ENCODE measurements at places on chromosomes 11 and 22.

GRCh38 chr22:43376765-43377547 lies 33.8 kb upstream of the SCUBE1 start:
- peaks cover 57% of the 10 kb centered on the region for H3K27me3 ChIP-seq
- H3K36me3 ChIP-seq: no peaks in the 10 kb centered on the region
- no peak overlapping the region for H3K27ac ChIP-seq
- H3K4me1 ChIP-seq: peaks cover 17% of the 10 kb centered on the region
- no peak for DNase-seq
- no peak overlapping the region for H3K4me3 ChIP-seq

GRCh38 chr11:114668109-114668508 lies 10.2 kb upstream of the NXPE2 start:
- no peak overlapping the region for H3K4me3 ChIP-seq
- H3K27me3 ChIP-seq: no peaks in the 10 kb centered on the region
- no peaks in the 10 kb centered on the region for H3K36me3 ChIP-seq
- no peak for DNase-seq
- no peak overlapping the region for H3K27ac ChIP-seq
- H3K4me1 ChIP-seq: no peaks in the 10 kb centered on the region

DNA sequence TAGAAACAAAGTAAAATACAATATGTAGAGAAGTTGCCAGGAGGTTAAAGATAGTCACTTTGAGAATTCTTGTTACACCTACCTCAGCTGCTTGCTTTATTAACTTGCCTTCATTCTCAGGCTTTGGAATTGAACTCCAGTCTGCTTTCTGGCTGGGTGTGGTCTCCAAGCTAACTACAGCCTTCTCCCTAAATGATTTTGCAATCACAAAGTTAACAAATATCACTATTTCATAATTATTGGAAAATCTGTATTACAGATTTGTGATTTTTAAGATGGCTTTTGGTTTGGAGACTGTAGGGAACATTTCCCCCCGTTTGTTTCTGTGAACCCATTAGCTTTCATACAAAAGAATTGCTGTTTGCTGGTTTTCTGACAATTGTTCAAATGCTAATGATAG lies 2.2 kb downstream of the PLAAT5 start:
- H3K4me1 ChIP-seq: peaks cover 36% of the 10 kb centered on the region
- DNase-seq: no peak
- peak overlapping the region; percentile 81 for H3K27ac ChIP-seq
- H3K27me3 ChIP-seq: no peaks in the 10 kb centered on the region
- no peaks in the 10 kb centered on the region for H3K36me3 ChIP-seq

DNA sequence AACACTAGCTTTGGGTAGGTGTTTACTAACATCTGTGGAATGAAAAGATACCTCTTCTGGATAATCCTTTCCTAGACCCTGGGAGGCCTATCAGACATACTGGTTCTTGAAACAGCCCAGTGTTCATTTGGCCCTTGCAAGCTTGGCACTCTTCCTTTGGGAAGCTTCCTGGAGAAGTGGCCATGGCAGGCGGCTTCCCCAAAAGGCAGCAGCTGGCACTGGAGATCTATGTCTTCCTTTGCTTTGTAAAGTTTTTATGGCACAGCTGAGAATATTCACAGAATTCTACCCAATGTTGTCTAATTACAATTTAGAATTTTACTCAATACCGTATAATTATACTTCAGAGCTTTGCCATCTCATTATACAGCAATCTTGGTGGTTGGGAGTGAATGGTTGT lies 199.2 kb upstream of the C11orf87 start:
- no peaks in the 10 kb centered on the region for H3K4me1 ChIP-seq
- no peaks in the 10 kb centered on the region for H3K36me3 ChIP-seq
- no peak overlapping the region for H3K27ac ChIP-seq
- DNase-seq: no peak

DNA sequence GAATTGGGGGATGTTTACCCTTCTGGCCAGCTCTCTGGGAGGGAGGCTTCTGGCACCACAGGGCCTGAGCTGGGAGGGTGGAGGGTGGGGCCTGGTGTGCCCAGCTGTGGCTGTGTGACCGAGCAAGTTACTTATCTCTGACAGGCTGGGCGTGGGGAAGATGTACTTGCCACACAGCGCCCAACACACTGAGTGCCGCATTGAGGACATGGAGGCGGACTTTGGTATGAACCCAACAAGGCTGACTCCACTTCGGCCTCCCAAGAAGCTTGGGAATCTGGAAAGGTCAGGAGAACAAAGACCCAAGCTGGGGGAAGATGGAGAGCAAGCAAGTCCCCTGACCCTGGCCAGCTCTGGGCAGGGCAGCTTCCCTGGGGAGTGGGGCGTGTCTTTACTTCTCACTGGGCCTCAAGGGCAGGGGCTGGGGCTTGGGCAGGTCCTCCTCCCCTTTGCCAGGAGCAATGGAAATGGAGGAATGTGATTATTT lies 2.4 kb upstream of the MGAT3 start:
- peaks cover 41% of the 10 kb centered on the region for H3K27me3 ChIP-seq
- no peak overlapping the region for H3K4me3 ChIP-seq
- peaks cover 15% of the 10 kb centered on the region for H3K4me1 ChIP-seq
- peak overlapping the region; percentile 26 for H3K27ac ChIP-seq
- H3K36me3 ChIP-seq: no peaks in the 10 kb centered on the region

DNA sequence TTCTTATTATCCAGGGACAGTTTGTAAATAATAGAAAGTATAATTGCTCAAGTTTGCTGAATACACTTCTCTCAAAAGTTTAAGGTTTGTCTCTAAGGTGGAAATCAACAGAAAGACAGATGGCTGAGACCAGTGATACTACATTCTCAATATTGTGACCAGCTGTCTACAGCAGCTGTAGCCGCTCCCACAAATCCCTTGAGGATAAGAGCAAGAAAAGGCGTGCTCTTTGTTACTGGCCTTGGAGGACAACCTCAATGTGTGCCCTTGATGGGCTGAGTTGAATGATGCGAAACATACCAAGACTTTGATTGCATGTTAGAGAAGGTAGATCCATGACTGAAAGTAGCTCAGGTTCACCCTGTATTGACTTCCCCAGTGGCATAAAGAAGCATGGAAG lies 6.1 kb downstream of the OR6M1 start:
- DNase-seq: no peak
- H3K27me3 ChIP-seq: no peaks in the 10 kb centered on the region
- H3K4me3 ChIP-seq: no peak overlapping the region
- H3K4me1 ChIP-seq: no peaks in the 10 kb centered on the region

GRCh38 chr11:18548001-18548400 lies 21.3 kb upstream of the TSG101 start:
- no peak overlapping the region for H3K27ac ChIP-seq
- H3K4me1 ChIP-seq: no peaks in the 10 kb centered on the region
- H3K4me3 ChIP-seq: no peak overlapping the region
- H3K36me3 ChIP-seq: no peaks in the 10 kb centered on the region

DNA sequence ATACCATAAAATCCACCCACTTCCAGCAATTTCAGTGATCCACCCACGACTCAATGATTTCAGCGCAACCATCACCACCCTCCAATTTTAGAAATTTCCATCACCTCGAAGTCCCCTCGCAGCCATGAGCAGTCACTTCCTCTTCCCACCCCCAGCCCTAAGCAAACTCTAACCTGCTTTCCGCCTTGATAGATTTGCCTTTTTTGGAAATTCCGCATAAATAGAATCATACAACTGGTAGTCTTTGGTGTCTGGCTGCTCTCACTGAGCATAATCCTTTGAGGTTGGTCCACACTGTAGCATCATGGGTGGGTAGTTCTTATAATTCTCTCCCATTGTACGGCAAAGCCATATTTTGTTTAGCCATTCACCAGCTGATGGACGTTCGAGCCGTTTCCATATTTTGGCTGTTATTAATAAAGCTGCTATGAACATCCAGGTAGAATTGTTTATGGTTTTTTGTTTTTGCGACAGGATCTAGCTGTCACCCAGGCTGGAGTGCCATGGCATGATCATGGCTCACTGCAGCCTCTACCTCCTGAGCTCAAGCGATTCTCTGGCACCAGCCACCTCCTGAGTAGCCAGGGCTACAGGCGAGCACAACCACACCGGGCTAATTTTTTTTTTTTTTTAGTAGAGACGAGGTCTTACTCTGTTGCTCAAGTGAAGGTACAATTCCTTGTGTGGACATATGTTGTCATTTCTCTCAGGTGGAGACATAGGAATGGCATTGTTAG lies 16.0 kb downstream of the PIM3 start:
- DNase-seq: no peak
- no peaks in the 10 kb centered on the region for H3K36me3 ChIP-seq

- H3K36me3 ChIP-seq: no peaks in the 10 kb centered on the region
- peaks cover 19% of the 10 kb centered on the region for H3K27me3 ChIP-seq
- peaks cover 33% of the 10 kb centered on the region for H3K4me1 ChIP-seq
- no peak overlapping the region for H3K27ac ChIP-seq
Observed at GRCh38 chr22:39215426-39216142, 29.2 kb downstream of the PDGFB start.

- DNase-seq: no peak
- H3K4me1 ChIP-seq: no peaks in the 10 kb centered on the region
- peak overlapping the region; percentile 94 for H3K27ac ChIP-seq
- peak overlapping the region; percentile 60 for H3K4me3 ChIP-seq
Observed at GRCh38 chr11:128522943-128523518, 64.3 kb downstream of the ETS1 start.

DNA sequence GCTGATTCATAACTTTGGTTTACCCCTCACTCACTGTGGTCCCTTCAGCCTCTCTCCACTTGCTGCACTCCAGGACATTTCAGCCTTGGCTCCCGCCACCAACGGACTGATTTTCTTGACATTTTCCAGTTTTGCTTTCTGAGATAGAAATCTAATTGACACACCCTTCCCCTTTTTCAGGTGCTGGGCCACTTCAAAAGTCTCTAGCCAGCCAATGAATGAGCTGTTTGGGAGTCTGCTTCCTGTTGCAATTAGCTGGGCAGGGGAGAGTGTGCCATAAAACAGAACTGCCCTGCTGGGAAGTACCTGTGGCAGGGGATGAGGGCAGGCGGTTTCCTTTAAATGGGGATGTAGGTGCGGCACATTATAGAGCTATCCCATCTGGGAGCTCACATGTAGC lies 21.1 kb upstream of the PLET1 start:
- H3K27me3 ChIP-seq: no peaks in the 10 kb centered on the region
- no peak overlapping the region for H3K4me3 ChIP-seq
- no peaks in the 10 kb centered on the region for H3K36me3 ChIP-seq

- no peaks in the 10 kb centered on the region for H3K36me3 ChIP-seq
- no peaks in the 10 kb centered on the region for H3K27me3 ChIP-seq
- DNase-seq: no peak
- H3K27ac ChIP-seq: no peak overlapping the region
- H3K4me1 ChIP-seq: no peaks in the 10 kb centered on the region
Observed at GRCh38 chr11:94376841-94377240, 24.4 kb downstream of the GPR83 start.

DNA sequence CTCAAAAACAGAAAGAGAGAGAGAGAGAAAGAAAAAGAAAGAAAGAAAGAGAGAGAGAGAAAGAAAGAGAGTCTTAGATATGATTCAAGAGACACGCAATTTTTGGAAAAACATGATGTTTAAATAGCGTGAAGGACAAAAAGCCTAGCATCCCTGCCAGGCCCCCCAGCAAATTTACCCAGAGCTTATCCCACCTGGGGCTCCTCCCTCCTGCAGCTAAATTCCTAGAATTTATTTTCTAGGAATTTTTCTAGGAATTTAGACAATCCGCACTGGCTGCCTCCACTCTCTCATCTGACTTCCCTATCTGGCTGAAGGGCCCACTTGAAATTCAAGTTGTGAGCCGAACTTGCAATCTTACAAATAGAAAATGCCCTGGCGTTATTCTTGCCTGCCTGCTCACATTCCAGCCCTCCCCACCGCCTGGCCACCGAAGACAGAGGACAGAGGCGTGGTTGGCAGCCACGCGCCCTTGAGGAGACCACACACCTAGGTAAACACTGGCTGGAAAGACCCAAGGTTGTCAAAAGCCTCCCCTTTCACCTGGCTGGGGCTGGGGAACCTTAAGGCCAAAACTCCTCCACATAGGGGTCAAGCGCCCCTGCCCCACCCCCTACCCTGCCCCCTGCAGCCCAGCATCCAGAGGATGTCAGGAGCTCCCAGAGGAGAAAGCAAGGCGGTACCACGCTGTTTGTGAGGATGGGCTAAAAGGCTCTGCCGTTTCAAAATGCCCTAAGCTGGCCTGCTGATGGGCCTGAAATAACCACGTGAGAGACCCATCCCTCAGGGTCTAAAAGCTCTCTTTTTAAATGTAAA lies 42.2 kb downstream of the AHNAK start:
- no peaks in the 10 kb centered on the region for H3K27me3 ChIP-seq
- peak overlapping the region; percentile 94 for H3K27ac ChIP-seq
- H3K4me3 ChIP-seq: no peak overlapping the region

GRCh38 chr11:69969890-69970784 lies 108.0 kb upstream of the ANO1 start:
- H3K4me3 ChIP-seq: no peak overlapping the region
- H3K27me3 ChIP-seq: no peaks in the 10 kb centered on the region
- no peak overlapping the region for H3K27ac ChIP-seq
- H3K4me1 ChIP-seq: no peaks in the 10 kb centered on the region
- no peak for DNase-seq

DNA sequence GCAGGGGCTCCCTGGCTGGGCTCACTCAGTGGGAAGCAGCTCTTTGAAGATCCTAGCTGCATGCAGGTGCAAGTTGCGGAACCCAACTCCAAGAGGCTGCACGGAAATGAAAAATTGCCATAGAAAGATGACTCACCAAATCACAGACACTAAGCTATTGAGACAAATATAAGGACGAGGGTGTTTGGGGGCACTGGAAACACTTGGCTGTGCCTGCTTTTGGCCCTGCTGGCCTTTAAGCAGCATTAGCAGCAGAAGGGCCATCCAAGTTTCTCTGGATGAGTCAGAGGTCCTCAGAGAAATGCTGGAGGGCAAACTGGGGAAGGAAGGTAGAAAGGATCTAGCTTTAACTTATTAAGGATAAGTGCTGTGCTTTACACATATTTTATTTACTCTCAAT lies 282.3 kb downstream of the KIRREL3 start:
- no peaks in the 10 kb centered on the region for H3K4me1 ChIP-seq
- H3K4me3 ChIP-seq: no peak overlapping the region
- H3K27ac ChIP-seq: no peak overlapping the region
- no peaks in the 10 kb centered on the region for H3K27me3 ChIP-seq

GRCh38 chr11:111945198-111945597 lies 8.1 kb downstream of the DIXDC1 start:
- H3K27me3 ChIP-seq: no peaks in the 10 kb centered on the region
- H3K4me1 ChIP-seq: no peaks in the 10 kb centered on the region
- no peak overlapping the region for H3K4me3 ChIP-seq
- no peak for DNase-seq
- H3K36me3 ChIP-seq: no peaks in the 10 kb centered on the region

DNA sequence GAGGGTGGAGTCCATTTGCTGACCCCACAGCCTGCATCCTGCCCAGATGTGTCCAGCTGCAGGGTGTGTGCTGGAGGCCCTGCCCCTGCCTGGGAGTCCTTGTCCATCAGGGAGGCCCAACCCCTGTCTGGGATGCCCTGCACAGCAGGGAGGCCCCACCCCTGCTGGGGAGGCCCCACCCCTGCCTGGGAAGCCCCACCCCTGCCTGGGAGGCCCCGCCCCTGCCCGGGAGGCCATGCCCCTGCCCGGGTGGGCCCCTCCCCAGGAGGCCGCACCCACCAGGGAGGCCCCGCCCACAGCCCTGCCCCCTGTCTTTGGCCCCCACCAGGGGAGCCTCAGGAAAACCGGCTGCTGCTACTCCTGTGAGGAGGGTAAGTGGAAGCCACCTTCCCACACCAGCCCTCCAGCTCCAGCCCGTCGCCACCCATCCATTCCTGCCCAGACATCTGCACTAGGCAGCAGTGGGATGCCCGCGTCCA lies 37.2 kb downstream of the MUC5B start:
- peaks cover 20% of the 10 kb centered on the region for H3K4me1 ChIP-seq
- no peaks in the 10 kb centered on the region for H3K36me3 ChIP-seq
- H3K27ac ChIP-seq: no peak overlapping the region
- no peaks in the 10 kb centered on the region for H3K27me3 ChIP-seq
- H3K4me3 ChIP-seq: no peak overlapping the region

GRCh38 chr11:126188332-126189108 lies 22.9 kb downstream of the RPUSD4 start:
- H3K27me3 ChIP-seq: no peaks in the 10 kb centered on the region
- H3K4me1 ChIP-seq: no peaks in the 10 kb centered on the region
- peaks cover 67% of the 10 kb centered on the region for H3K36me3 ChIP-seq
- no peak for DNase-seq

Data from esophagus squamous epithelium (tissue), 5 donors.